ENCODE measurements at places on chromosomes 7 and 10.

GRCh38 chr10:108911814-108912541 is 1011.3 kb downstream of the XPNPEP1 start:
- DNase-seq = no peak

- no peak for DNase-seq
Measured at GRCh38 chr10:67612577-67613537, 83.1 kb downstream of the CTNNA3 start.

DNA sequence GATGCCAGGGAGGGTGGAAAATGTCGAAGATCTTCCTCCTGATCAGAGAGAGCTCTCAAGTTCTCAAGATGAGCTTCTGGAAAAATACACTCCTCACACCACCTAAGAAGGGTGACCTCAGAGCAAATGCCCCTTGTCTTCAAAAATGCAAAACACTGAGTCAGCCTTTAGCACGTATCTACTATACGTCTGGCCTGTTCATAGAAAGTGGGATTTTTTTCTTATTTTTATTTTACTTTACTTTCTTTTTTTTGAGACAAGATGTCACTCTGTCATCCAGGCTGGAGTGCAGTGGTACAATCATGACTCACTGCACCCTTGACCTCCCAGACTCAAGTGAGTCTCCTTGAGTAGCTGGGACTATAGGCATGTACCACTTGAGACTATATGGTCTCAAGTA is 57.1 kb downstream of the AFAP1L2 start:
- no peak for DNase-seq

- DNase-seq = no peak
Measured at GRCh38 chr7:125255810-125256209, 326.2 kb upstream of the POT1 start.

DNA sequence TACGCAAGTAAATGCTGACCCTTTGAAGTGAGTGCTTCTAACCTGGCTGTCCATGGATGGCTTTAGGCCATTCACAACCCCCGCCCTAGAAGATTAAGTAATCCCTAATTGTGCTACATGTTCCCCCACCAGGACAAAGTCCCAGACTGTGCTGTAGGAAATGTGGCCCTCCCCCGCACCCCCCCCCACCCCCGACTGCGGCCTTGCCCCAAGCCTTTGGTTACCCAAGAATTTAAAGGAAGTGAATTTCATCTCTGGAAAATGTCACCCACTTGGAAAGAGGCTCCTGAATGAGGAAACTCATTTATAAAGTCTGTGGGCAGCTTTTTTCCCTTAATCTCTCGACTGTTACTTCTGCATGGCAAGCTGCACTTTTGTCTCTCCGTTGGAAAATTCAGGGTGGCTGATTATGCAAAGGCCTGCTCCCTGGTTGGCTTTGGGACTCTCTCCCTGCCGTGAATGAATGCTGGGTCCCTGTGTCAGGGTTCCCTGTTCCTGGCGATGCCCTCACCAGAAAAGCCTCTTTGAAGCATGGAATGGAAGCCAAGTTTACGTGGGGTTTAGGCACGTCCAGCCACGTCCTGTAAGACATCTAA is 31.4 kb upstream of the AQP1 start:
- DNase-seq = no peak

DNA sequence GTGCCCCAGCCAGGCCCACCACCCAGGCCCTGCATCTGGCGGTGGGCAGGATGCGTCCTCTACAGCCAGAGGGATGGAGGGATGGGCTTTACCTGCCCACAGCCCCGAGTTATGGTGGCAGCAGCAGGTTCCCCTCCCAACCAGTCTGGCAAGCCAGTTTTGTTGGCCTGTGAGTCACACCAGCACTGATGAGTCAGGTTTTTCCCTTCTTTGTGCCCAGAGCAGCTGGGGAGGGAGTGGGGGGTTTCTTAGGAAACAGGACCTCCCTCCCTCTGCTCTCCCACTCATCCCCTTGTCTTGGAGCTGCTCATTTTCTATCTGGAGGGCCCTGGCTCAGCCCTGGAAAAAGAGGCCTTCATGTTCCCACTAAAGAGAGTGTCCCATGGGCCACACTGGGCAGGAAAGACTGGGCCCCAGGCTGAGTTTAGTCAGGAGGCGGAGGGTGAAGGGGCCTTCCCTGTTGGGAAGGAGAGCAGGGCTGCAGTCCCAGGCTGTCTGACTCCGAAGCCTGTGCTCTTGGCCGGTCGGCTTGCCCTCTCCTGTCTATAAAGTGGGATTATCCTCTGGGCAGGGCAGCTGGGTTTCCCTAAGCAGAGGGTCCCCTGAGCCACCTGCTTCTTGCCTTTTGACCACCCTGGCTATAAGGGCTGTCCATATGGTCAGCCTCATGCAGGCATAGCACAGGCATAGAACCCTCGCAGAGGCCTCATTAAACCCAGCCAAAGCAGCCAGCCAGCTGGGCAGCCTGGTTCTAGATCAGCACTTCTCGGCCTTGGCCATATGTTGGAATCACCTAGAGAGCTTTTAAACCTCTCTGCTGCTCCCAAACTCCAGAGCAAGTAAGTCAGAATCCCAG is 30.2 kb upstream of the ANKRD2 start:
- no peak for DNase-seq

DNA sequence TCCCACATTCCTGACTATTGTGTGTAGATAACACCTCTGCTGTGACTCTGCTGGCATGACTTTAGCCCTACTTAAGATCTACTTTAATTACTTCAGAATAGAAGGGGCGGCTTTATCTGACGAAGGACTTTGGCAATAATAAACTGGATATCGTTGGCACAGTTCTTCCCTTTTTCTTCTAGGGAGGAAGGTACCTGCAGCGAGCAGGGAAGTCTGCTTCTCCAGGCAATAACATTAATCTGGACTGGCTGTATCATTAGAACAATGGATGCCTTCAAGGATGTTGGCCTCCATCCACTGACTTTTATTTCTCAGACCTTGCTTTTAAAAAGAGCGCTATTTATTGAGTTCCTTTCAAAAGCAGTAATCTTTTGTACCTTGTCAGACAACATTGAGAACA is 172.6 kb upstream of the THSD7A start:
- DNase-seq = no peak

GRCh38 chr10:132464256-132465192 is 67.5 kb downstream of the PWWP2B start:
- peak; percentile 47 for DNase-seq

DNA sequence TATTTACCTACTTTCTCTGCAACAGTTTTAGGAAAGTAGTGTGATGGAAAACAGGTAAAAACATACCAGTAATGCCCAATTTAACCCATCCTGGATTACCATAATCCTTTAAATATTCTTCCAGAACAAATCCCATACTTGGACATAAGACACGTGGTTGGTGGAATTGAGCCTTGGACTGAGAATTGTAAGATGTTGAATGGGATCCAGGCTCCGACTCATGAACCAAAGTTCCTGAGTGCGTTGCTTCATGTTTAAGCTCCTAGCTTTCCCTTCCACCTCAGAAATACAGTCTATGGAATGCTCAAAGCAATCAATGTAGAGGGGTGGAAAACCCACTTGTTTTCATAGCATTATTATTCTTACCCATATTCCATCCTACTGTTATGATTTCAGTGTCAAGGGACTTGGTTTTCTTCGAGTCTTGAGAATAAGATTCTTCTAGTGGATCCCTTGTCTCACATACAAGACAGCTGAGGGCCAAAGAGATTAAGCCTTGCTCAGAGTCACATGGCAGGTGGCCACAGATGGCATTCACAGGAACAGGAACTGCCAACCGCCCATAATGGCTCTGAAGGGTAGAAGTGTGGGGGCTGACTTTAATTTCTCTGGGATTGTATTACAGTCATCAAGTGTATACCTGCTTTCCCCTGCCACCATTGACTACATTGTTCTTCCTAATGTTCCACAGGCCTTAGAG is 171.2 kb downstream of the GFRA1 start:
- DNase-seq = no peak

- no peak for DNase-seq
Measured at GRCh38 chr10:76736392-76736791, 901.2 kb downstream of the KCNMA1 start.

DNA sequence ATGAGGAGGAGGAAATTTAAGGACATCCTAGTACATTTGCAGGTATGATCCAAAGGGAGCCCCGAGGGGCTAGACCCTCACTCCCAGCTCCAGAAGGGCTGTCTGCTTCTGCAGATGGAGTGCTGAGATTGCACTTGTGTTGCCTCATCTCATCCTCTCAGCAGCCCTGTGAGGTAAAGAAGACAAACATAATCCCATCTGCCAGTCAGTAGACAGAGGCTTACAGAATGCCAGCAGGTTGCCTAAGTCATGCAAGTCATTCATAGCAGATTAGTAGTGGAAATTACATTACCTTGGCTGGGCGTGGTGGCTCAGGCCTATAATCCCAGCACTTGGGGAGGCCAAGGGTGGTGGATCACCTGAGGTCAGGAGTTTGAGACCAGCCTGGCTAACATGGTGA is 45.4 kb downstream of the BLVRA start:
- DNase-seq = no peak

DNA sequence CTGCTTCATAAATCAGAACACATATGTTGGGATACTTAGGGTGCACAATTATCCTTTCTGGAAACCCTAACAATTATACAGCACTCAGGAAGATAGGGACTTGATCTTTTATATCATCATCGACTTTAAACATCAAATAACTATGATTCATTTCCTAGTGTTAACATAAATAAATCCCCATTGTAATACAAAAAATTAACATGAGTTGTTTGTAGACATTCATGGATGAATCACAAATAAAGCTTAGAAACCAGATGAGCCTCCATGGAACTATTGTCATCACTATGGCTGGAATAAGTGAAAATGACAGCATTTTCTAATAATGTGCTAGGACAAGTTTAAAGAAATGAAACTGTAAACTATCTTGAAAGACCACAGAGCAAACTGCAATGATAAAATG is 821.7 kb downstream of the GATA3 start:
- no peak for DNase-seq

DNA sequence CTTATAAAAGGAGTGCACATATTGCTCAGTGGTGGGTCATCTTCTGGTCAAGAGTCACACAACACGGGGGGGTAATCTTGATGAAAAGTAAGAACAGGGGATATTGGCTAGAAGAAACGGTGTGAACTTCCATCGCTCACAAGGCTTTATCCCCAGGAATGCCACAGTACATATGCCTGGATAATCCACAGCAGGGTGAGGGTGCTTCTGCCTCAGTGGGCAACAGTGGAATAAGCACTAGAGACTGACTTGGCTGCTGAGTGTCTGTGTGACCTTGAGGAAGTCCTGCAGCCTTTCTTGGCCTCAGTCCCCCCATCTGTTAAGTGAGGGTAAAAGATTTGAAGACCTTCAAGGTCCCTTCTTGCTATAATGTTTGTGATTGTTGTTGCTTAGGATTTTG is 44.9 kb upstream of the SHH start:
- DNase-seq = no peak

DNA sequence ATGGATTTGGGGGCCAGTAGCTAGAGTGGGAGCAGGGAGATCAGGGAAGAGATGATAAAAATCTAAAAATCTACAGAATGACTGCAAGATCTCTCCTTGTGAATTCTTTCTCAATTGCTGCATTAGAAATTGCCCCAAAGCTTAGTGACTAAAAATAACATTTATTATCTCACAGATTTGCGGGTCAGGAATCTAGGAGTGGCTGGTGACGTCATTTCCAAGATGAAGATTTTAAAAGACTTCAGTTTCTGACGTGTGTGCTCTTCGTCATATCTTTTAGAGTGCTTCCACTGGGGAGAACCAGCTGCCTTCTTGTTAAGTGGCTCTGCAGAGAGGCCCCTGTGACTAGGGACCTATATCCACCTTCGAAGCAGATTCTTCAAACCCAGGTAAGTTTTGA is 112.6 kb downstream of the DGKI start:
- no peak for DNase-seq

DNA sequence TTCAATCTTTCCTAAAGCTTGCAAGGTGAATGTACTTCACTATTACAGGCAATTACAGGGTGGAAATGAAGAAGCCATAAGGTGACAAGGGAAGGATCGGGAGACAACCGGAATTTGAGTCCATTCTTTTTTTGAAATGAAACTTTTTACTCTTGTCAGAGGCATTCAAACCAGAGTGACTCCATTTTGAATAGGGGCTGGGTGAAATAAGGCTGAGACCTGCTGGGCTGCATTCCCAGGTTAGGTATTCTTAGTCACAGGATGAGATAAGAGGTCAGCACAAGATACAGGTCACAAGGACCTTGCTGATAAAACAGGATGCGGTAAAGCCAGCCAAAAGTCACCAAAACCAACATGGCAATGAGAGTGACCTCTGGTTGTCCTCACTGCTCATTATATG is 363.3 kb downstream of the TYW1 start:
- DNase-seq = no peak

DNA sequence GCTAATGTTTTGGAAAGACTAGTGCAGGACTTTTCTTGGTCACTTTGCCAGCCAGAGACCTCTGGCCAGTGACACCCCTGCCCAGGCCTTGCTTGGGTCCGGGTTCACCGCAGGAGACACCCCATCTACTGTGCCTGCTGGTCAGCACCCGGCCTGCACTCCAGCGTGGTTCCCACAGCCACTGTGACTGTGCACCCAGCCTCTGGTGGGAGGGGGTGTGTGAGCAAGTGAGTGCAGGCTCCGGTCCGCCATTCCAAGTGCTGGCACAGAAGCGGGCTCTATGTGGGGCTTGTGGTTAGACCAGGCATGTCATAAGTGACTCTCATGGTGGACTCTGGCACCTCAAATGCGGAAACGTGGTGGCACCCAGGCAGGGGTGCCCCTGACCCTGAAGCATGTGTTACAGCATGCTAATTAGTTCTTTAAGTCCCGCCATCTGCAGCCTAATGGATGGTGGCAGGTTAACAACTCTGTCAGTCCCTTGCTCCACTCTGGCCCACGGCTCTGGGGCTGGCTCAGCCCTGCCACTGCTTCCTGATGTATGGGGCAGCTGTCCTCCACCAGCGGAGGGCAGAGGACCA is 311.9 kb upstream of the HGF start:
- DNase-seq = no peak

- no peak for DNase-seq
Measured at GRCh38 chr10:101230183-101230917, 1.1 kb upstream of the LBX1 start.

DNA sequence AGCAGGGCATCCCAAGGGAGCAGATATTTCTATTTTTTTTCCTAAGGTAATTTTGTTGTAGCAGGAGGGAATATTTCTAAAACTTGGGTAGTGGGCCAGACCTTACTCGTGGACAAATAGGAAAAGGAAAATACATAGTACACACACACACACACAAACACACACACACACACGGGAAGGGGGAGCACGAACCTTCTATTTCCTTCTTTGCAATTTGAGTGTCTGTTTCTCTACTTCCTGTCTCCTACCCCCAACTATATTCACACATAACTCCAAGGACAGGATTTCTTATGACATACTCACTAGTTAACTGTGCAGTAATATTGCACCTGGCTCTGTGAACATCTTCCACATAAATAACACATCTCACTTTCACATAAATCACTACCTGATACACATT is 4.4 kb downstream of the LDB1 start:
- no peak for DNase-seq

DNA sequence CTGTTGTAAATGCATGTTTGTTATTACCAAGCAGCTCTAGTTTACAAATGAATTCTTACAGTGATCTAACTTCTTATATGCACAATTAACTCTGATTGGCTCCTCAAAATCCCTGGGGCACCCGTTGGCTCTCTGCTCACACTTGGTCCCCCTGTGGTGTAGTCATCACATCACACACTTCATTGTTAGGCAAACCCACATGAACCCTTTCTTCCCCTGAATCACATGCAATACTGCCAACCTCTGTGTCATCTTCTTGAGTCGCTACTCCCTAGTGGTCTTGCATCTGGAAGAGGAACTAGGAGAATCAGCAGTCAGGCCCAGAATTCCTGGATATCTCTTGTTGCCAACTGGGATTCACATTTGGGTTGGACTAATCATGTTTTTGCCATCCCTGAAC is 73.1 kb downstream of the CD36 start:
- DNase-seq = no peak

Data from nucleus accumbens (tissue), 56 donors.